ENCODE measurements at places on chromosomes 1 and 21.
A peak's percentile ranks its signal among the peaks of the same experiment; 100 is the strongest.

GRCh38 chr1:219465212-219466093 lies 147.5 kb downstream of the ZC3H11B start:
- DNase-seq, result no peak

- no peak for DNase-seq
These were observed 12.0 kb downstream of the SMG7 start for GRCh38 chr1:183484254-183484653.

DNA sequence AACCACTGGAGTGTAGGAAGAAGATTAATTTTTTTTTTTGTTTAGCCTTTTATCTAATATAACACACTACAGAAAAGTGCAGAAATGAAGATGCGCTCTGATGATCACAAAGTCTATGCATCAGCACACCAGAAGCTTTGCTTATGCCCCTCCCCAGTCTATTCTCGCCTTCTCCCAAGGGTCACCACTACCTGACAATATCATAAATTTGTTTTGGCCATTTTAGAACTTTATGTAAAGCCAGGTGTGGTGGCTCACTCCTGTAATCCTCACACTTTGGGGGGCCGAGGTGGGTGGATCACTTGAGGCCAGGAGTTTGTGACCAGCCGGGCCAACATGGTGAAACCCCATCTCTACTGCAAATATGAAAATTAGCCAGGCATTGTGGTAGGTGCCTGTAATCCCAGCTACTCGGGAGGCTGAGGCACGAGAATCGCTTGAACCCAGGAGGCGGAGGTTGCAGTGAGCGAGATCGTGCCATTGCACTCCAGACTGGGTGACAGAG lies 231.3 kb downstream of the FOXD2 start:
- DNase-seq, result no peak

- DNase-seq, result peak; percentile 47
These were observed 21.3 kb downstream of the TMCC2 start for GRCh38 chr1:205248793-205249601.

DNA sequence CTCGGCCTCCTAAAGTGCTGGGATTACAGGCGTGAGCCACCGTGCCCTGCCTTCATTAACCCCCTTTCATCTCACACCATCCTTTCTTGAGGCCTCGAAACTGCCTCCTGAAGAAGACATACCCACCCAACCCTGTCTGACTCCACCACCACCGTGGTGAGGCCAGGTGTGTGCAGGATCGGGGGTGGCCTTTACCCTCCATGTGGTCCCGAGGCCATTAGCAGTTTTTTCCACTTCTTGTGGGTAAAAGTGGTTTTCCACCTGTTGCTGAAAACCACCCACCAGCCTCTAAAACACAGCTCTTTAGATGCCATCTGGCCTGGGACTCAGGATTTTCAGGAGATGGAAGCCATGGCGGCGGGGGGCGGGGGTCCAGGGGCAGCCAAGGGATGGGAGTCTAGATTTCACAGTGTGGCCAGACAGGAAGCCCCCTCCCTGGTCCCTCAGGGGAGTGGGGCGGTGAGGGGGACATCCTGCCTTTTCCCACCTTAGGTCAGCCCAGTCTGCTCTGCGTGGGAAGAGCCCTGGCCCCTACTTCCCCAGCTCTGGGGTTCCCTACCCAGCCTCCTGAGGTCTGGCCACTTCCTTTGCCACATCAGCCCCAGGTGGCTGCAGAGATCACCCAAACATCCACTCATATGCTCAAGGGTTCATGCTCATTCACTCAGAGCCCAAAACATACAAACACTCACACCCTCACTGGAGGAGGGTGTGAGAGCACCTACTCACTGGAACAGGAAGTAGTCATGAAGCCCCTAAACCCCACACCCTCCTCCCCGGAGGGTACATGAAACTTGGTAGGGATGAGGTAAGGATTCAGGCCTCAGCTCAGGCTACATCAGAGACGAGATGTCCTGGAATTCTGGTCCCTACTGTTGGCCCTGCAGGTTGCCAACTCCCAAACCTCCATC lies 2.3 kb downstream of the FGR start:
- no peak for DNase-seq

GRCh38 chr1:117275055-117275454 lies 64.3 kb upstream of the VTCN1 start:
- no peak for DNase-seq

- no peak for DNase-seq
These were observed 217.5 kb downstream of the LRRIQ3 start for GRCh38 chr1:73980324-73981040.

DNA sequence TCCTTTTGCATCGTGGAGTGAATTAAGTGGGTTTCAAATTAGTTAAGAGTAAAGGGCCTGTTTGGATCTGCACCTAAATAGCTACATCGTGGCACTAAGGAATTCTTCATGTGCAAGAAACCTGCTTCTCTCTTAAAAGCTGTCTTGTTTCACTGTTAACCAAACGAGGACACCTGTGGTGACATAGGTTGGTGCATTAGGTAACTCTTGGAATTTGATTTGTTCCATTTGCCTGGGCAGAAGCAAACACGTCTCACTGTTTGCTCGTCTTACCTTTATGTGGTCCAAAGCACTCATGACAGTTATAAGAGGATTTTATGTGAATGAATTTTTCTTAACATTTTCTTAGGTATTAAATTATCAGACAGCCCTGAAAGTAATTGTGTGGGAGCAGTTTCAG lies 60.9 kb downstream of the PRDM2 start:
- no peak for DNase-seq

DNA sequence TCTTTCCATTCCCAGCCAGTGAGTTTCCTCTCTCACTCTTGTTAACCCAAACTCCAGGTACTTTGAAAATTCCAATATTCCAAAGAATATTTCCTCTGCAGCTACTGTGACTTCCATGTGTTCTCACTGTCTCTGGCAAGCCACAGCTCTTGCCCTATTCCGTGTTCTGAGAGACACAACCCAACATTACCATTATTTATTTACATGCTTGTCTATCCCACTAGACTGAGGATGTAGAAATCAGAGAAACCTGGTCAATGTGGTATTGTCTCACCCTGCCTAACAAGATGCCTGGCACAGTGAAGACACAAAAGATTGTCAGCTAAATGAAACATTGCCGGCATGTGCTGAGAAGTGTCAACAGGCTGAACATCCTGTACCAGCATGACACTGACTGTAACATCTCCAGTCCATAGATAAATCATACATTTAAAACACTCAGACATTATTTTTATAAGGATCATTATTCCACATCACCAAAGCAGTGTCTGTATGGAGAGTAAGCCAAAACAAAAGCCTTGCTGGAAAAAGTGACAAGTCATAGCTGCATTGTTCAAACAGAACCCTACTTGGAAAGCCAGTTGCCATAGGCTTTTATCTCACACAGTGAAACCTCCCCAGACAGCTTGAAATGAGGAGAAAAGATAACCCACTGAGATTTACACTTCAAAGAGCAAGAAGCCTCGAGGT lies 72.3 kb downstream of the SIPA1L2 start:
- no peak for DNase-seq

DNA sequence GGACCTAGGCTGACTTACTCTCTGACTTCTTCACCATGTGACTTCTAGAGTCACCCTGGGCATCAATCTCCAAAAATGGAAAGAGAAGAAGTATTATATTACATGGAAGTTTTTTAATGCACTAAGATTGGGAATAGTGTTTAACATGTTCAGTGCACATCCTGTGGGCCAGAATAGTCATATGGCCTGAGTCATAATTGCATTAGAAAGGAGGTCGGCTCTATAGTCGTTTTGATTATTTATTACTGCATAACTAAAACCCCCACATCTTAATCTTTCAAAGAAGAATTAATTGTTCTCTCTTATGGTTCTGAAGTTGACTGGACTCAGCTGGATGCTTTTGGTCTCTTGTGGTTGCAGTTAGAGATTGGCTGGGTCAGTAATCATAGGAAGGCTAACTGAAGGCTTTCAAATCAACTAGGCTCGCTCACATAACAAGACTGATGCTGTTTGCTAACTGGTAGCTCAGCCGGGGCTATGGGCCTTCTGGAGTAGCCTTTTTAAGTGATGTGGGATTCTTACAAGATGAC lies 810.6 kb upstream of the ADGRL4 start:
- no peak for DNase-seq

DNA sequence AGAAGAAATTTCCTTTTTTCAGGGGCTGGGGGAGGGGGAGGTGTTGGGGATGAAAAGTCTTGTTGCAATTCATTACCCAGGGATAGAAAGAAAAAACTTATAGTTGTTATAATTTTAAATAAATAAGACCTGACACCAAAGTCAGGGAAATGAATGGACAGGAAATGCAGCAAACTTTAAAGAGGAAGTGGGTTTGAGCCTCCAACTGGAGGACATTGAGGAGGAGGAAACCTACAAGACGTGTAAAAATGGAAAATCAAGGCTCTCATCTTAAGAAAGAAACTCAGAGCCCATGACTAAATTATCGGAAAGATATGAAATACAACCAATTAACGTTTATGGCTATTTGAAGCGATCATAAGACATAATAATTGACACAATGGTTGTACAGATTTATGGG lies 54.4 kb downstream of the NIBAN1 start:
- no peak for DNase-seq

GRCh38 chr1:213724640-213725536 lies 262.9 kb upstream of the PROX1 start:
- no peak for DNase-seq

DNA sequence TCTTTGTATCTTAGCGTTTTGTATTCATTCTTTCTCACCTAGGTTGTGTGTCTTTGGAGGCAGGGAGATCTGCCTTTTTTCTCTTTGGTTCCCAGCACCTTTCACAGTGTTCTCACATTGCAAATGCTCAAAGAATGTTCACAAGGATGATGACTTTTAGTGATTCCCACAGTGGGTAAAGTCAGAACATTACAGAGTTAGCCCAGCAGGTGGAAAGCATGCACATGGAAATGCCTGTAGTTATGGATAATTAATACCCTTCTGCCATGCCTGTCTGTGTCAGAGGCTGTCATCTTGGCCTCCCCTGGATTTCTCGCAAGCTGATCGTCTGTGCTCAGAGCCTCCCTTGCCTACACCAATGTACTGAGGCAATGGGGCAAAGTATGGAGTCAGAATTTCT lies 458.9 kb downstream of the LMO4 start:
- no peak for DNase-seq

- DNase-seq, result no peak
These were observed 76.6 kb downstream of the GIPC2 start for GRCh38 chr1:78122389-78122788.

GRCh38 chr1:222404710-222405109 lies 143.2 kb downstream of the HHIPL2 start:
- no peak for DNase-seq
